NCI-H146 (cell line): ENCODE measurements at places on chromosomes 5 and 9.

DNA sequence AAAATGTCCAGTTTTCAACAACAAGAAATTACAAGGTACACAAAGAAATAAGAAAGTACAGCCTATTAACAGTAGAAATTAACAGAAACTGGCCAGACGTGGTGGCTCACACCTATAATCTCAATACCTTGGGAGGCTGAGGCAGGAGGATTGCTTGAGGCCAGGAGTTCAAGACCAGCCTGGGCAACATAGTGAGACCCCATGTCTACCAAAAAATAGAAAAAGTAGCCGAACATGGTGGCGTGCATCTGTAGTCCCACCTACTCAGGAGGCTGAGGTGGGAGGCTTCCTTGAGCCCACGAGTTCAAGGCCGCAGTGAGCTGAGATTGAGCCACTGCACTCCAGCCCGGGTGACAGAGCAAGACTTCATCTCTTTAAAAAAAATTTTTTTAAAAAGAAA lies 41.5 kb upstream of the FSD1L start:
- DNase-seq = no peak

DNA sequence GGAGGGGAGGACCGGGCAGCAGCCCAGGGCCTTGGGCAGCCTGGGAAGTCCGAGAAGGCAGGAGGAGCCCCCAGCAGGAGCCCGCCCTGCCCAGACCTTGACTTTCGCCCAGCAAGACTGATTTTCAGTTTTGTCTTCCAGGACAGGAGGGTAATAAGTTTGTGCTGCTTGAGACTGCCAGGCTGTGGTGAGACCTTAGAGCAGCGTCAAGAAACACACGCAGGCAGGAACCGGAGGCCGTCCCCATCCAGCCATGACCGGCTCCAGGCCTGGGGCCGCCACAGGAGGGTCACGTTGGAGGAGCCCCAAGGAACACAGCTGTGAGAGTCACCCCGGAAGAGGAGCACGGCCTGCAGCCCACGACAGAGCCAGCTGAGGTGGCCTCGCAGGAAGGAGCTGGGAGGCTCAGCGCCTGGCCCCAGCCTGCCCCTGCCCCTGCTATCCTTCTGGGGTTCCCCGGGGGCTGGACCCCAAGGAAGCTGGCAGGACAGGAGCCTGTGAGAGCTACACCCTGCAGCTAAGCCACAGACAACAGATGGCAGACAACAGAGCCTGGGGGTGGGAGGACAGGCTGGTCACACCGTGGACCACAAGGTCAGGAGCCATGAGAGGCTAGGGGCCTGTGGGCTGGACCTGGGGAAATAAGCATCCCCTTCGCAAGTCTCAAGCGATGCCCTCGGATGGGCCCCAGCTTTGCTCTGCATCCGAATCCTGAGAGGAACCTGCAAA lies 126.0 kb upstream of the FAM120A start:
- no peak for DNase-seq

DNA sequence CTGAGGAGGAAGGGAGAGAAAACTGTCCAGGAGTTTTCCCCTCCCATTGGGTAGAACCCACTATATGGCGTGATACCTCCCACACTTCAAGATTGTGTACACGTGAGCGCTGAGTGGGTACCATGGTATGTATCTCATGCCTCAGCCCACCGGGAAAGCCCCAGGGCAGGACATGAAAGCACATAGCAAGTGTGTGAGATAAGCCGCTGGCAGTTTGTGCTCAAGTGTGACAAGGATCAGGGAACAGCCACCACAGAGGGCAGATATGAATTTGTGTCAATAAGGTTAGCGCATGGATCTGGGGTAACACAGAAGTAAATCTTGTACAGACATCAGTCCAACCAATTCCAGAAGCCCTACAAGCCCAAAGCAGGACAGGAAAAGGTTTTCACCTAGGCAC lies 42.6 kb upstream of the NAA35 start:
- no peak for DNase-seq

DNA sequence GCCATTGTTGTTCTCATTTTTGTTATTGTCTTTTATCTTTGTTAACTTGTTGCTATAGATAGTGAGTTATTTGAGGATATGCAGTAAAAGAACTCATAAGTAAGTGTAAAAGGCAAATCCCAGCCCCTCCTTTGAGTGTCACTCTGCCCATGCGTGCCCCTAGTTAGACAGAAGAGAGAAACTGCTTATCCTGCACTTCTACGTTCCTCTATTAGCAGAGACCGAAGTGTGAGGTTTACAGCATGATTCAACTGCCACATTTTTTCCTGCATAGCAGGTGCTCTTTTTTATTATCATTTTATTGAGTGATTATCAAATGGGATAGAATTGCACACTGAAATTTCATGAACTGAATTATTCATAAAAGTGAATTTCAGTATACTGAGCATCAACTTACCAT lies 12.0 kb upstream of the DNAH5 start:
- DNase-seq = no peak

DNA sequence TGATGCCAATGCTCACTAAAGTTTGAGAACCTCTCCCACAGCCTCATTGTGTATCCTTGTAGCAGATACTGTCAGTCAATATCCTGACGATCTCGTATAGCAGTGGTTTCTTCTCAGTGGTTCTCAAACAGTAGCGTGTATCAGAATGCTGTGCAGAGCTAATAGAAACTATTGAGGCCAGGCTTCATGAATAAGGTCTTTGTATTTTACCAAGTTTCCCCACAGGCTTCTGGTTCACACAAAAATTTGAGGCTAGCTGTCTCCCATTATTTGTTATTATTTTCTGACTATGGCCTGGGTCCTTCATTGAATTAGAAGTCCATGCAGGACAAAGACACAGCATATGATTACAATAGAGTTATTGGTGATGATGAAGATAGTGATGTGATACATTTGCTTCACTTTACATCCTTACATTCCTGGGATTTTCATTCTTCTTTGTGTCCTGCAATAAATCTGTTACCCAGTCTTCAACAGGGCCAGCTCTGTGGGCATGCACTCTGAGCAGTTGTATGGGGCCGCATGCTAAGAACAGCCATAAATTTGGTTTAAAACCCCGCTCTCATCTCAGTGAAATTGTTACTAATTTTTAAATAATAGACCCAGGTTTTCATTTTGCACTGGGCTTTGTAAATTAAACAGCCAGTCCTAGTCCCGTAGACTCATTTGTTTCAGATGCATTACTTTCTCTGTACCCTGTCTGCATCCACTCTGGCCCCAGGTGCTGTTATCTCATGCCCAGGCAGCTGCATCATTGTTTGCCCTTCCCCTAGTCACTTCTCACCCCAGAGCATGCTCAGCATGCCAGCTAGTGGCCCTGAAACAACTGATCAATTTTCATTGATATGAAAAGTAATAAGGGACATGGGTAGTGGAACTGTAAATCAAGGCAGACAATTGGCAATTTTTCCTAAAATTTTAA lies 199.9 kb upstream of the PIK3R1 start:
- DNase-seq = peak; percentile 69
